NCI-H187 (cell line): ENCODE measurements at places on chromosomes 5 and 9.

DNA sequence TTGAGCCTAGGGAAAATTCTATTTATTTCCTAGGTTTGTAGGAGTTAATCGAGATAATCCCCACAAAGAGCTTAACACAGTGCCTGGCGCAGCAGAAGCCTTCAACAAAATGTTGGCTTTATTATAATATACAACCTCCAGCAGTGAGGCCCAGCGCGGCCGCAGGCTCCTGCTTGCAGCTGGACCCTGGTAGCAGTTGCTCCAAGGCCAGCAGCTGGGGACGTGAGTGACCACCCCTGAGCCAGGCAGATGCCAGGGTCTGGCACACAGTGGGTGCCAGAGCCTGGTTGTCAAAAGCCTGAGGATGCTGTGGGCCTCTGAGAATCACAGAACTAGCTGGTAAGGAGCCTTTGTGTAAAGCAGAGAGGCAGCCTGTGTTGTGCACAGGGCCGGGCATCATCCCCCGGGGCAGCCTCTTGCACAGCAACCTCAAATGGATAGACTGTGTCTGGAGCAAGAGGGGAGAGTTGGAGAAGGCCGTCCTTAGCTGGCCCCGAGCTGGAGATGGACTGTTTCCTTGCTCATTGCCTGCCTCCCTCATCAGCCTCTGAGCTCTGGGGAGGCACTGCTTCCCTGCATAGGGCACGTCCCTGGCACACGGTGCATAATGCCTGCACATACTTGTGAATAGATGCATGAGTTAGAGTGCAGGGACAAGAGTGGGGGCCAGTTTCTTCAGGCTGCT lies 17.3 kb downstream of the CSF1R start:
- no peak for DNase-seq

DNA sequence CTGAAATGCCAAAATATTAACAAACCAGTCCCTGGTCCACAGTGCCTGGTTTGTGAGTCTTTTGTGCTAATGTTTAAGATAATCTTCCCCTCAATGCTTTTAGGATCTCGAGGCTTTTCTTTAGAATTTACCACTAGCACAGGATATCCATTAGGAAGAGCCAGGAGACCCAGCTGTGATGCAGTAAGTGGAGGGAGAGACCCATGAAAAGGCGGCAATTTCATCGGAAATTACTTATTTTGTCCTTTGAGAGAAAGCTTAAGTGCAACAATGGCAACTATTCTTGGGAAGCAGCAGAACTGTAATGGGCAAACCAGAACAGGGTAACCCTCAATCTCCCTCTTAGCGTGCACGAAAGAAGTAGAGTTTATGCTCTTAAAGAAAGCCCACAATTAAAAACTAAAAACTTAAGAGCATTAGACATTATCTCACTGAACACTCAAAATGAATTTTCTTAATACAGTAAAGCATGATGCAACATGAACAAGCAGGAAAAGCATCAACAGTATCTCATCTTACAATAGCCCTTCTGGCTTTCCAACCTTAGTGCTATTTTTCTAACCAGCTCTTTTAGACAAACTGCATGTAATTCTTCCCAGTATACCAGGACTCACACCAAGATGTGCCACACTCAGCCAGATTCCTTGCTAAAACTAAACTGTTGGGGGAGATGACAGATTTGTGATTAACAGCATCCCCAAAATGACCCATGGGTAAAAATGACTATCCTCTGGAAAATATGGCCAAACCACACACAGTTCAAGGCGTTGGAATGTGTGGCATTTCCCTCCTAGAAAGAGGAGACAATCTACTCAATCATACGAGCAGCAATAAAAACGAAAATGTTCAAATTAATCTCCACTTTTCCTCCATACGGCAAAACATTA lies 36.4 kb downstream of the PWWP2A start:
- DNase-seq: no peak

DNA sequence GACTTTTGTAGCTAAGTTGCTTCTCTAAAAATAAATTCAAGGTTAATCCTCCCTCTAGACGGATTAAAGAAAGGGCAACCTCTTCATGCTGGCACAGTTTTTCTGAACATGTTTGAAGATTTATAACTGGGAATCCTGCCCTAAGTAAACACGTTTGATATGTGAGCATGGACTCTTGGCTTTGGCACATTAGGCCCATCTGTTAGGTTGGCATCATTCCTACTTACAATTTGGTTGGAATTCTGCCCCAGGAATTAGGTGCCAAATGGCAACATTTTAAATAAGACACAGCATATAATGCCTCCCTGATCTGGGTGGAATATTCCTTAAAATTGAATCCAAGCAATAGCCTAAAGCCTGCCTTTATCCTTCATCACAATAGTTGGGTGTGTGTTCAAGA lies 372.3 kb upstream of the CDH18 start:
- DNase-seq: no peak

- DNase-seq: no peak
Observed at GRCh38 chr5:95668216-95668615, 14.6 kb downstream of the SPATA9 start.

- no peak for DNase-seq
Observed at GRCh38 chr5:89395111-89395510, 512.1 kb upstream of the MEF2C start.

- no peak for DNase-seq
Observed at GRCh38 chr9:35102465-35102768, 514 bp downstream of the STOML2 start.

DNA sequence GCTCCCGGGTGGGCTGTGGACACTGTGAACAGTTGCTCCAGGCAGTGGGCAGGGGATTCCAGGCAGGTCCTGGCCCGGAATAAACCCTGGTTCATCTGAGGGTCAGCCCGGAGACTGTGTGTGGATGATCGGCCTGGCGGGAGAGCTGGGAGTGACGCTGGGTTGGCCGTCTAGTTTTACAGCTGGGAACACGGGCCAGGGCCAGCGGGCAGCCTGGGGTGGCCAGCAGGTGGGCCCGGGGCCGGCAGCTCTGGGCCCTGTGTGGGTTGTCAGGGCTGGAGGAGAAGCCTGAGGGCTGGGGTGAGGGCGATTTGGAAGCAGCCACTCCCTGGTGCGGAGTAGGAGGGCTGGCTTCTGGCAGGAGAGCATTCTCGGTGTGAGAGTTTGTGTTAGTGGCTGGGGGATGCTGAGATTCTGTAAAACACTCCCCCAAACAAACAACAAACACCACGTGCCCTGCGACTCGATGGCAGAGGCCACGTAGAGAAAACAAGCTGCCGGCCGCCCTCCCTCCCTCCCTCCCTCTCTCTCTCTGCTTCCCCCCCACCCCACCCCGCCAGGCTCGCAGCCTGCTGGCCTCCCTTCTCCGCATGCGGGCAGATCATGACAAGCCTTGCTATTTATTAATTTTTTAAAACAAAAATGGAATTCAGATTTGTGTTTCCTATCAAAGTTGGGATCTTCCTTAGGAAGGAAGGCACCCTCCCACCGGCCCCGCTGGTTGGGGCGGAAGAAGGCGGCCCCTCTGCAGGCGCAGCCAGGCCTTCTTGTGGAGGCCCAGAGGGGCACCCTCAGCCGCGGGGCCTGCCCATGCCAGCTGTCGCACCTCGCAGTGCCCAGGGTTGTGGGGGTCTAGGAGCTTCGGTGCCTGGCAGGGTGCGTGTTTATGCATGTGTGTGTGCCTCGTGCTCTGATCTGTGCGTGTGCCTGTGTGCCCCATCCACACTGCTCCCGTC lies 49.5 kb downstream of the RXRA start:
- no peak for DNase-seq
